Stimulated activated CD8-positive, alpha-beta memory T cell treated with anti-CD3 and anti-CD28 coated beads, Interleukin-7, amount 100 ng/mL, for 1 hour (primary cell): ENCODE measurements at places on chromosomes 5 and 9.

DNA sequence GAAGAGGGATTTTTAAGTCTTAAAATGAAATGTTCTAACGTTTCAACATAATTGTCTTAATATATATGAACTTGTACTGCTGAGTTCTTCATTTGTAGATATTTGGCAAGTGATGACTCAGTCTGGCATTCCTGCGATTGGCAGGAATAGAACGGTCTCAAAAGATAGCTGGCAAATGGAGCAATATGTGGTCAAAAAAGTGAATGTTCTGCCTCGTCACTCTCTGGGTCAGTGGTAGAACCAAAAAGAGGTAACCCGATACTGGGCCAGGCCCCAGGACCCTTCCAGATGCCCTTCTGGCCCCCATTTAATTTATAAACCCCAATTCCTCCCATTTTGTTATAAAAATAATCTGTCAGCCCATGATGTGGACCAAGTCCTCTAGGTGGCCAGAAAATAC is 39.2 kb downstream of the ZNF366 start:
- DNase-seq, result no peak

- DNase-seq, result no peak
Measured at GRCh38 chr9:4865681-4866080, 72.9 kb downstream of the RCL1 start.

- DNase-seq, result no peak
Measured at GRCh38 chr9:114177423-114178064, 22.2 kb downstream of the COL27A1 start.

- no peak for DNase-seq
Measured at GRCh38 chr5:79486116-79486515, 27.8 kb downstream of the HOMER1 start.

DNA sequence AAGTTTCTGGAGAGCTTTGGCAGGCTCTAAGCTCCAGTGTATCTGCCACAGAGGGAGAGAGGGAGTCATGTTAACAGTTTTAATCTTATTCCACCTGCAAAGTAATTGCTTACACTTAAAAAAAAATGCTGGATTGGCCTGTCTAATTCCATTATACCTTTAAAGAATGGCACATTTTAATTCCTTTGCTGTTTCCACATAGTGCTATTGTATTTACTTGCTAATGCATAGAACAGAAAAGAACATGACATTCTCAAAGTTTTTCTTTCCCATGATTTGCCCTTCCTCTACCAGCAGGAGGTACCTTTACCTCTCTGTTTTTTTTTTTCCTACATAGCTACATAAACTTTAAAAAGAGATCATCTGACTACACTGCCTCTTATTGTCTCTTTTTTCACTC is 318.0 kb downstream of the GLIS3 start:
- DNase-seq, result no peak

- DNase-seq, result no peak
Measured at GRCh38 chr5:5432020-5432707, 9.7 kb downstream of the ICE1 start.
